ENCODE measurements at places on chromosomes 3 and 15.

DNA sequence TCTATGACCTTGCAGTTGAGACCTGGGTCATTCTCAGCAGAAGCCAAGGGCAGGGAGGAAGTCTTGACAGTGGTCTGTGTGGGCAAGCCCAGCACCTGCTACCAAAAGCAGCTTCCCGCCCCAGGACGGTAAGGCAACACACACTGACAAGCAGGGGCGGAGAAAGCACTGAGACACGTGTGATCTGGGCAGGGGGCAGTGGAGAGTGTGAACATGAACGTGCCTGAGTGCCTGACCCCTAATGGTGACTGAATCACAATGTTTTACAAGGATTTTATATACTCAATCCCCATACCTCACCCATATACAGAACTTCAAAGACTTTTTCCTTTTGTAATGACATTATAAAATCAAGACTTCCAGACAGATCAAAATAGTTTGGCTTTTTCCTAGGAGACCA, 35.2 kb downstream of the ANP32A start:
- no peak for DNase-seq

GRCh38 chr3:5222283-5223005, 34.9 kb downstream of the EDEM1 start:
- no peak for DNase-seq

GRCh38 chr3:28758115-28758514, 409.5 kb upstream of the AZI2 start:
- no peak for DNase-seq

DNA sequence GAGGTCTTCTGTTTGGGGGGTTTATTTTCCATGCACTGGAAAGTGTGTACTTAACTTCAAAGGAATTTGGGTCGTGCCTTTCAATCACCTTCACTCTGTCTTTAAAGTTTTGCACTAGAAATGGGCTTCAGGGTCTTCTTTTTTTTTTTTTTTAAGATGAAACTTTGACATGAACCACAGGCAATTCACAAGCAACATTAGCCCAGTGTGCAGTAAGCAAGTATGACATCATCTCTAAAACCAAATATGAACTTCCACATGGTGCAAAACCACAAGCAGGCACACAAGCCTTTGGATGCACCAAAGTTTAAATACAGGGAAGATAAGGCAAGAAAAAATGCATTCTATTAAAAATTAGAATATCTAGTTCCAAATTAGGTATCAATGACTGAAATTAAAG, 381.9 kb downstream of the ERC2 start:
- no peak for DNase-seq

- no peak for DNase-seq
These were observed 37.8 kb upstream of the IL20RB start for GRCh38 chr3:136919799-136920580.

GRCh38 chr3:66644549-66644948, 143.7 kb upstream of the LRIG1 start:
- DNase-seq: no peak

DNA sequence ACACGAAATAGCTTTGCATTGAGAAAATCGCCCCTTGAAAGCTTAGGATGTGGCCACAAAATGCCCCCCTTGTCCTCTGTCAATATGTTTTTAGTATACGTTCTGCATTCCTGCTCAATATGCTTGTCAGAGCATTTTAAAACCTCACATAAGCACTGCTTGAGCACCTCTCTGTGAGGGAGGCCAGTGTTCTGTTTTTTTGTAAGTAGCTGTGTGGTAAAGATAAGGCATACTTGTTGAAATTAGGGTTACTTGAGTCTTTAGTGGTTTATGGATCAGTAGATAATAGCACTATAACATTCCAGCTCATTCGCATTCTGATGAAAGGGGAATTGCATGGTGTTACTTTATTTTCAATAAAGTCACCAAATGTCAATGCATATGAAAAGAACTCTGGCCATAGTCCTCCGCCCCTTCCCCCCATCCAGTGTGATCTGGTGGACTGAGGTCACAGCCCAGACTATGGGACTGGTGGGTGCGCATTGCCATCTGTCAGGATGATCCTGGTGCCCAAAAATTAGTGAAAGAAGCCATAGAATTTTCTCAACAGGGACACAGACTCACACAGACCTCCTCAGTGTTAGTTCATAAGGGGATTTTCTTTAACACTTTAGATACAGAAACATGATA, 33.1 kb downstream of the IL1RAP start:
- no peak for DNase-seq

- no peak for DNase-seq
These were observed 60.4 kb downstream of the BOC start for GRCh38 chr3:113271594-113272384.

DNA sequence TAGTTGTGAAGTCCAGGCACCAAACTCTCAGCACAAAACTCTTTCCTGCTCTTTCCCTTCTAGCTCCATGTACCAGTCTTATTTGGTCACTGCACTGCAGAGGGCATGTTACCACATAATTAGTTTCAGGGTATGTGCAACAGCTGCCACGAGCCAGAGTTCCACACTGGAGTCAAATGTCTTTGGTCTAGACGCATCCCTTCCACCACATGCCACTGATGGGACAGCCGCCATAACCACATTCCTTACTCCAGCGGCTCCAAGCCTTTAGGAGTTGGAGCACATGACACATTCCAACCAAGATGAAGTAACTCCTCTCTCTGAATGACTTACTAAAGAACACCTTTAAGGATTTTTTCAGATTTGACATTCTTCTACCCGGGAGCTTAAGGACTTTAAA, 153.4 kb downstream of the ERC2 start:
- DNase-seq: no peak

GRCh38 chr15:99511866-99512661, 53.7 kb upstream of the MEF2A start:
- DNase-seq: peak; percentile 19

- no peak for DNase-seq
These were observed 22.2 kb upstream of the CLEC3B start for GRCh38 chr3:45003859-45004258.

GRCh38 chr3:98807561-98807960, 44.4 kb downstream of the ST3GAL6 start:
- DNase-seq: no peak

DNA sequence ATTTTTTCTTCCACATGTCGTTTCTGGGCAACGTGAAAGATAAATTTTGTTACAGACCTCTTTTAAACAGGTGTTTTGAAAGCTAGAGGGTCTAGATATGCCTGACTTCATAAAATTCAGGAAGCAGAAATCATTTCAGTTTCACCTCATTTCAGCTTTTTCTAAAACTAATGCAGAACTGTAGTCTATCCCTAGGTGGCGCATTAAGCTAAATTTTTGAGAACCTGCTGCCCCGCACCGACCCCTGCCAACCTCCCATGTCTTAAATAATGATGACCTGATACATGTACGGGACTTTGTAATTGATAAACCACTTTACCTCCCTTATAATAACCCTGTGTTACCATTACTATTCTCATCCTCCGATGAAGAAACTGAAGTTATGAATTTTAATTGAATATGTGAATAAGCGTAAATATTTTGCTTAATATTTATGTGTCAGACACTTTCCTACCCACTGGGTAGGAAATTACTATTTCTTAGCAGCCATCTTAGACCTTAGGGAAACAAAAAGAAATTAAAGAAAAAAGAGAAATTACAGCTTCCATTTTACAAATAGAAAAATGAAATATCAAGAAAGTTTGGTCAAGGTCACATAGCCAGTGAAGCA, 78.7 kb upstream of the GCNT3 start:
- DNase-seq: peak; percentile 40

GRCh38 chr3:186283096-186283495, 78.9 kb downstream of the DGKG start:
- no peak for DNase-seq

DNA sequence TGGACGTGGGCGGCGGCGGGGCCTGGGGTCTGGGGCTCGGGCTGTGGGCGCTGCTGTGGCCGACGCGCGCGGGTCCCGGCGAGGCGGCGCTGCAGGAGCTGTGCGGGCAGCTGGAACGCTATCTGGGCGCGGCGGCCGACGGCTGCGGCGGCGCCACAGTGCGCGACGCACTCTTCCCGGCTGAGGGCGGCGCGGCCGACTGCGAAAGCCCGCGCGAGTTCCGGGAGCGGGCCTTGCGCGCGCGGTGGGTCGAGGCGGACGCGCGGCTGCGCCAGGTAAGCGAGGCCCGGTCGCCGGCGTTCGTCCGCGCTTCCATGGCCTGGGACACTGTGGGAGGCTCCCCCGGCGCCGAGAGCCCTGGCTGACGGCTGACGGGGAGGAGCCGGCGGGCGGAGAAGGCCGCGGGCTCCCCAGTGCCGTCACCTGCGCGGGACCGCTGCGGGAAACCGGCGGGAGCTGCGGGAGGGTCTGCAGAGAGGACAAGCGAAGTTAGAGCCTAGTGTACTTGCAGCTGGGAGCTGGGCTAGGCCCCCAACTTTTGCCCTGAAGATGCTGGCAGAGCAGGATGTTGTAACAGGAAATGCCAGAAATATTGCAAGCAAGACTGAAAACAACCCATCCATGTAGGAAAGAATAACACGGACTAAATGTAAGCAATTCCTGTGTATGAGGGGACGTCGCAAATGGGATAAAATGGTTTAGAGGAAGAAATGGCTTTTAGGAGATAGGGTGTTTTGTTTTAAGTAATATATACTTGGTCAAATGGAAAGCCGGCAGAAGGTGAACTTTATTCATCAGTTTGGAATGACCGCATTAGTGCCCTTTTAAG, 847 bp downstream of the WHAMM start:
- peak; percentile 74 for DNase-seq

DNA sequence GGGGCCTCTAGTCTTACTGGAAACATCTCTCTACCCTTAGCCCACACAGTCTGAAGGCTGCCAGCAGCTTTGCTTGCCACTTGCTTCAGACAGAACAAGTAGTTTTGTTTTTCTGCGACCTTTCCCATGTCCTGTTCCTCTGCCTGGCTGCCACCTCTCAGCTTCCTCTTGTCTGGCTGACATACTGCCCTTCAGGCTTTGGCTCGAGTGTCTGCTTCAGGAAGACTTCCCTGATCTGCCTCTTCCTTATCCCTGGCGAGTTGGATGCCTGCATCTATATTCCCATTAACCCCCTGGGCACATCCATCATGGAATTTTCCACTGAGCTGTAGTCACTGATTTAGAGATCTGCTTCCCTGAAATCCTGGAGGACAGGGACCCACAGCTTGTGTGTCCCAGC, 25.1 kb upstream of the CPNE9 start:
- no peak for DNase-seq

DNA sequence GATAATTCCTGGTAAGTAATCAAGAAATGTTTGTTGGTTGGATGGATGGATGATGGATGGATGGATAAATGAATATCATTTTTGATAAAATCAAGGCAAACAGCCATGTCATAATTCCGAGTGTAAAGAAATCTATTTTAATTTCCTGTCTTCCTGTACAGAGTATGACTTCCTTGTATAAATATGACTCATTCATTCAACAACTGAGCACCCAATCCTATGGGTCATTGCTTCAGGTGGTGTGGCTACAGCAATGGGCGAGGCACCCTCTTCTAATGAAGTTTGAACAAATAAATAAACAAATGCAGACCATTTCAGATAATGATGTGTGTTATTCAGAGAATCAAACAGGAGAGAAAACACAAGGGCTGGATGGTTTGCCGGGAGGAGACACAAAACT, 198.7 kb downstream of the TNIK start:
- no peak for DNase-seq

DNA sequence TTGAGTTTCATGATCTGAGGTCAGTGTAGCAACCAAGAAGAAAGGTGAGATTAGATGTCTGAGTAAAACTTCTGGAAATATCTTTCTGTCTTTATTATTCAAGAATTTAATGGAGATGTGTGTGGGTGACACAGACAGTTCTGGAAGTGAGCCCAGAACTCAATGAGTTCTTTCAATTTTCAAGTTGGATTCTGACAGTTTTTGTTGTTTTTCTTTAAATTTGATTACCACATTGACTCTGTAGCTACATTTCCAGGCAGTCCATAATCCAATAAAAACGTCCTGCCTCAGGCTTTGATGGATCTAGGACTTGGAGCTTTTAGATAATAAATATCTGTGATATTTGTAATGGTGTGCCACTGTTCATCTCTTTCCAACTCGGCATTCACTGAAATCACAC, 3.9 kb upstream of the PARP14 start:
- DNase-seq: no peak

GRCh38 chr3:140898340-140899180, 43.1 kb upstream of the SLC25A36 start:
- peak; percentile 32 for DNase-seq

DNA sequence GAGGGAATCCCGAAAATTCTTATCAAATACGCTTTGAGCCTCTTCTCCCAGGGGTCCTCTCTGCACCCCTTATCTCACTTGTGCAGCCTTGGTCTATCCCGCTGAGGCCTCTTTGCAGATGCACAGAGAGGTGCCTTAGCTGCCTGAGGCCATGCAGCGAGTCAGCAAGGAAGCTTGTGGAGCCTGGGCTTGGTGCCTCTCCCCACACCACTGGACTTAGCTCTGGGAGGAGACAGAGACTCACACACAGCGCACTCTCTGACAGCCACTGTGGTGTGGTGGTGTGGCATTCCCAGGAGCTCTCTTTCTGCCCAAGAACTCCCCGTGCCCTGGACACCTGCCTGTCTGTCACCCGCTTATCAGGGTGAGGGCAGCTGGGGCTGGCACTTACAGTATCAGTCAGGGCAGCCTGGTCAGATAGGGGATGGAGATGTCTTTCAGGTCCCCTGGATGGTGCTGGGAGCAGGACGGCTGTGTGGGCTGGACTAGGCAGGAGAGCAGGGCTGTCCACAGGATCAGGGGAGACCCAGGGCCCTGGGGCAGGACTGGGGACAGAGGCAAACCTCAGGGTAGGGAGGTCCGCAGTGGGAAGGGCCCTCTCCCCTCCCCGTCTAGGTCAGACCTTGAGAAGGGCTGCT, 10.2 kb upstream of the LINGO1 start:
- no peak for DNase-seq

GRCh38 chr3:173275740-173276139, 121.8 kb upstream of the NLGN1 start:
- DNase-seq: no peak

- DNase-seq: no peak
These were observed 7.3 kb downstream of the ST3GAL6 start for GRCh38 chr3:98770261-98771039.

DNA sequence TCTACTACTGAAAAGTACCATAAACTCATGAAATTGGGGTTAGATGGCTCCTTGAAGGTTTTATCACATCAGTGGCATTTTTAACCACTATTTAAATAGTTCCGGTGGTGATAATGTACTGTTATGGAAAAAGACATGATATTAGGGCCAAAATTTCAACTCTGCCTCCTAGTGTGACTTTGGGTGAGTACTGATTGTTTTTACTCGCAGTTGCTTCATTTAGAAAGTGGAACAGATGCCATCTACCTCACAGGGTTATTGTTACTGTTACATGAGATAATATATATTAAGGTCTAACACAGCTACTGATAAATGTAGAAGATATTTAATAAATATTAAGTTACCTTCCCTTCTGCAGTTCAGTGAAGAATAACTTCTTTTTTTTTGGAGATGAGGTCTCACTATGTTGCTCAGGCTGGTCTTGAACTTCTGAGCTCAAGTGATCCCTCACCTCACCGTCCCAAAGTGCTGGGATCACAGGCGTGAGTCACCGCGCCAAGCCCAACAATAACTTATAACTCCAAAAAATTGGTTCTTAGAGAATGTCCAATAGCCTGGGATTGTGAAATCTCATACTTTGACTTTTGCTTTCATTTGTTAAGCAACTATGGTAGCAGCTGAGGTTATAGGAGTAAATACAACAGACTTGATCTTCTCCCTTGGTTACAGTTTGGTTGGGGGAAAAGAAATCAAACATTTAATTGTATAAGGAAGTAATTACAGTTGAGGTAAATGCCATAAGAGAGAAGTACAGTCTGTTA, 48.3 kb downstream of the MEF2A start:
- no peak for DNase-seq
